ENCODE measurements at places on chromosomes 3 and 15. TPM values are rescaled to one million over a fixed set of nuclear protein-coding genes. Genes with fewer than 3 reads are reported as not detected.

- DNase-seq: no peak
Measured at GRCh38 chr3:43379343-43379742, 93.0 kb downstream of the SNRK start.

- DNase-seq: no peak
Measured at GRCh38 chr3:42139621-42140453, 48.7 kb downstream of the TRAK1 start.

GRCh38 chr3:12924437-12924836 is 83.1 kb upstream of the RPL32 start:
- DNase-seq: no peak

The CAPN3 gene
- total RNA-seq: 1.8 TPM

- DNase-seq: no peak
Measured at GRCh38 chr3:34140616-34141015, 342.2 kb downstream of the PDCD6IP start.

- DNase-seq: no peak
Measured at GRCh38 chr3:46578973-46579755, 13.1 kb upstream of the LRRC2 start.
